Fibroblast of gingiva (primary cell): ENCODE measurements at places on chromosomes 2 and 18.

DNA sequence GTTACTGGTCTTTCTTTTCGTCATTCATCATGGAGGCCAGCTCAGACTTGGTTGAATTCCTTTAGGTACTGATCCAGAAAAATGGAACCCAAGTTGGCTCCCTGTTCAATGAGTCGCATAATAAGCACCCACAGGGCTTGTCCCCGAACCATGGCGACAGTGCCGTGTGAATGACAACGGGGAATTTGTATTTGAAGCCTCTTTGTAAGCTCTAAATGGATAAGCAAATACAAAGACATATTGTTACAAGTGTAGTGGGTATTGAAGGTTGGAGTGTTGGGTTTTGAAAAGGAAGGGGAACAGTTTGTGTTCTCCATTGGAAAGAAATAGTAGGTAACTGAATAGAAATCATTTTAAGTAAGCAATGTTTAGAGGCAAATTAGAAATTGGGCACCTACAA, 288.9 kb downstream of the SLC4A3 start:
- DNase-seq = no peak

GRCh38 chr2:98445683-98446581, 1.3 kb downstream of the INPP4A start:
- no peak for DNase-seq

- DNase-seq = no peak
Measured at GRCh38 chr2:143497726-143498125, 368.5 kb downstream of the ARHGAP15 start.

DNA sequence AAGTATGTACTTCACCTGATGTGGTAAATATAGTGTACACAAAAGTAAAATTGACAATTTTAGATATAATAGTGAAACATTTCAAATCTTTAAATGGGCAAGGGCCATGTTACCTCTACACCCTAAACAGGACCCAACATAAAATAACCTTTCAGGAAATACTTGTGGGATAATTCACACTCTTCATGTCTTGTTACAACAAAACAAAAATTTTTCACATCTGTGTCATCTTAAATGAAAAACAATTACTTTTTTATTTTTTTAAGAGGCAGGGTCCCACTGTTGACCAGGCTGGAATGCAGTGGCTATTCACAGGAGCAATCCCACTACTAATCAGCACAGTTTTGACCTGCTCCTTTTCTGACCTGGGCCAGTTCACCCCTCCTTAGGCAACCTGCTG, 42.1 kb downstream of the SRBD1 start:
- no peak for DNase-seq

- peak; percentile 43 for DNase-seq
Measured at GRCh38 chr2:69827796-69828540, 1.5 kb upstream of the GMCL1 start.

- DNase-seq = no peak
Measured at GRCh38 chr2:223007531-223007930, 44.5 kb upstream of the KCNE4 start.

- DNase-seq = no peak
Measured at GRCh38 chr2:204931562-204931961, 386.3 kb downstream of the PARD3B start.

DNA sequence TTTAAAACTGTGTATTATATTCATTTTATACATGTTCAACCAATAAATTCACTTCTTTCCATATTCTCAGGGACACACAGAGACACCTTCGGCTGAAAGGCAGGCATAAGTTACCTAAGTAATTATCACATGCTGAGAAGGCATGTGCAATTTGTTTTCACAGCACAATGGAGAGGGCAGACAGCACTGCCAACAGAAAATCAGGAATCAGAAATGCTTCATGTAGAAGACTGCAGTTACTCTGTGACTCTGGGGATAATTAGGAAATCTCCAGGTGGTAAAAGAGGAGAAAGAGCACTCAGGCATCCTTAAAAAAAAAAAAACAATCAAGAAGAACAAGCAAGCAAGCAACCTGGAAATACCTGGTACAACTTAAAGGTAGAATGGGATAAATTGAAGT, 49.3 kb downstream of the DSEL start:
- DNase-seq = no peak

DNA sequence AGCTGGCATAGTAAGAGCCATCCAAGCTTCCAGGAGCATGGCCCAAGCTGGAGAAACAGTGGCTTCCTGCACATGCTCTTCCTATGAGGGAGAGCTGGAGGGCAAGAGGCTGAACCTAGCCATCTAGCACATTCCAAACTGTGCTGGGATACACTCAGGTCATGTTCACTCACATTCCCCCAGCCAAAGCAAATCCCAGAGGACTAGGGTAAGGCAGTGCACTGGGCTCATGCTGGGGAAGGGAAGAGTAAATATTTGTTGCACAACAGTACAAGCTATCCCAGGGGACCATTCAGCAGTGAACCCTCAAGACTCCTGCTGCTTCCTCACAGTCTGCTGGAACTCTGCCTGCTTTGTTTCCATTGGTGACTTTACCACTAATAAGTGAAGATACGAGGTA, 20.7 kb upstream of the GYPC start:
- peak; percentile 97 for DNase-seq

- DNase-seq = peak; percentile 23
Measured at GRCh38 chr18:68244786-68245185, 470.1 kb downstream of the TMX3 start.

- DNase-seq = no peak
Measured at GRCh38 chr2:239305222-239305575, 95.6 kb downstream of the HDAC4 start.

- DNase-seq = peak; percentile 57
Measured at GRCh38 chr18:51337406-51337805, 139.9 kb upstream of the MEX3C start.

DNA sequence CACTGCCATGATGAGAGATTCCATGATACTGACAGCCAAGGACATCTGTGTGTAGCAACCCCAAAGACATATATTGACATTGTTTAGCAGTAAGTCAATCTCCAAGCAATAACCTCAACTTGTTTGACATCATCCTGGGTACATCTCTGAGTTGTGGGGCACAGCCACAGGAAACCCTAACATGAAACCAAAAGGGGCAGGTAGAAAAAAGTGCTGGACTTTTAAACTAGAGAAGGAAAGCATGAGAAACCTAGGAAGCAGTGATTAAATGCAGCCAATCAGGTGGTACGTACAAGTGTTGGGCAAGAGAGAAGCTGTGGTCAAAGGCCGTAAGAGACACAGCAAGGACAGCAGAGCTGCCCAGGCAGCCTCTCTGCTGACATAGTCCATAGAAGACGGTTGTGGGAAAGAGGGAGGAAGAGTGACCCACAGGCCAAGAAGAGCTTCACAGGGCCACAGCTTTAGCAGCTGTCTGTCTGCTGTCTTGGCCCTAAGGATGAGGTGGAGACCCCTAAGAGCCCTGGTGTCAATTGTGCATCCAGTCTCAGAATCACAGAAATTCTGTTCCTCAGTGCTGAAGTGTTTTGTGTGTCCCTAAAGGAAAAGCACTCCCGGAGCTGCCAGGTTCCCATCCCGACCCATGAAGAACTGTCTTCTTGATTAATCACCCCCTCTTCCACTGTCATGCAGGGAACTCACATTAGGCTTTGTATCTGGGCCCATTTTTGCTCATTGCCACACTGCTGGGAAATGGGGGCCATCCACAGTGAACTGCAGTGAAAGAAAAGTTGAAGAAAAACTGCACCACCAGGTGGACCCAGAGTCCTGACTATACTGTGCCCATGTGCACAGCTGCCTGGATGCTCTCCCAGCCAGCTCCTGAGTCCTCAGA, 25.4 kb upstream of the CHN1 start:
- peak; percentile 66 for DNase-seq
